Islet precursor cell (in vitro differentiated cells): ENCODE measurements at places on chromosomes 16 and 17.

DNA sequence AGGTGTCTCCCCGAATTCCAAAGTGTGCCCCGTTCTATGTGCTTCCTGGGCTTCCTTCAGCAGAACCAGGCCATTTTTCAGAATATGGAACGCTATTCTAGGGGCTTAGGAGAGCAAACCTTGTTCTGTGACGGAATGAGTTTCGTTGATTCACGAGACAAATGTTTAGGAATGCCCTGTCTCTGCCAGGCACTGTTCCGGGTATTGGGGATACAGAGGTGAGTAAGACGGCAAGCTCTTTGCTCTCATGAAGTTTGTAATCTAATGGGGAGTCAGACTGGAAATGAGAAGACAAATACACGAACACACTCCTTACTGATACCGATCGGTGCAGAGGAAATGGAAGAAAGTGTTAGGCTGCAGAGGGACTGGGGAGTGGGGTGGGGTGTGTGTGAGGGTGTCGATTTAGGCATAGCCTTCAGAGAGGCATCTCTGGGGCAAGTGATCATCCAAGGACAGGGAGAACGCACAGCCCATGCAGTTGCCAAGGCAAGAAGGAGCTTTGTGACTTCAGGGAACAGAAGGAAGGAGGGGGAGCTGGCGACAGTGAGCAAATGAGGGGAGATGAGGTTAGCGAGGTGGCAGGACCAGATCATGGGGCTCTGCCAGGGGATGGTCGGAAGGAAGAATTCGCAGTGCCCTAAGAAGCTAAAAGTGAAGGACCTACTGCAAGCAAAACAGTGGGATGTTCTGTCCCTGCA is 189.6 kb downstream of the MSI2 start:
- DNase-seq: no peak

GRCh38 chr17:27793168-27793905 is 7.0 kb downstream of the NOS2 start:
- peak; percentile 78 for DNase-seq

DNA sequence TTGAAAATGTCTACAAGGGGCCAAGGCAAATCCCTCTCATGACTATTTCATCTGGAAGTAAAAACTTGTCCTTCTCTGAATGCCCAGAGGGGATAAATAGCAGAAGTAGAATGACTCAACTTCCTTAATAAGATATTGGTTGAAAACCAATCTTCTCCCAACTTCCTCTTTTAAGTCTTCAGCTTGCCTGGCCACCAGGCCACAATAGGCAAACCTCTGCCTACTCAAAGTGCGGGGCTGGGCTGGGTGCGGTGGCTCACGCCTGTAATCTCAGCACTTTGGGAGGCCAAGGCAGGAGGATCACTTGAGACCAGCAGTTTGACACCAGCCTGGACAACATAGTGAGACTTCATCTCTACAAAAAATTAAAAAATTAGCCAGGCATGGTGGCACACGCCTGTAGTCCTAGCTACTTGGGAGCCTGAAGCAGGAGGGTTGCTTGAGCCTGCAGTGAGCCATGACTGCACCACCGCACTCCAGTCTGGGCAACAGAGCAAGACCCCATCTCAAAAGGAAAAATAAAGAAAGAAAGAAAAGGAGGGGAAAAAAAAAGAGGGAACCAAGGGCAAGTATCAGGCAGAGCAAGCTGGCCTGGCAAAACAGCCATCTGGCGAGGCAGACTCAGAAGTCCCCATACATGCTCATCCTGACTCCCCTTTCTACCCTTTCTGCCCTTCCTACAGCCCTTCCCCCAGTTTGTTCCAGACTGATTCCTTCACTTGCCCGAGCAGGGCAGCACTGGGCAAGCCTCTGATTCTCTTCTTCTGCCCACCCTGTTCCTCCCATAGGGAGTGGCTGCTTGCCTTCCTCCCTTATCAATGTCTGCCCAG is 20.6 kb downstream of the MAP3K14 start:
- DNase-seq: no peak

DNA sequence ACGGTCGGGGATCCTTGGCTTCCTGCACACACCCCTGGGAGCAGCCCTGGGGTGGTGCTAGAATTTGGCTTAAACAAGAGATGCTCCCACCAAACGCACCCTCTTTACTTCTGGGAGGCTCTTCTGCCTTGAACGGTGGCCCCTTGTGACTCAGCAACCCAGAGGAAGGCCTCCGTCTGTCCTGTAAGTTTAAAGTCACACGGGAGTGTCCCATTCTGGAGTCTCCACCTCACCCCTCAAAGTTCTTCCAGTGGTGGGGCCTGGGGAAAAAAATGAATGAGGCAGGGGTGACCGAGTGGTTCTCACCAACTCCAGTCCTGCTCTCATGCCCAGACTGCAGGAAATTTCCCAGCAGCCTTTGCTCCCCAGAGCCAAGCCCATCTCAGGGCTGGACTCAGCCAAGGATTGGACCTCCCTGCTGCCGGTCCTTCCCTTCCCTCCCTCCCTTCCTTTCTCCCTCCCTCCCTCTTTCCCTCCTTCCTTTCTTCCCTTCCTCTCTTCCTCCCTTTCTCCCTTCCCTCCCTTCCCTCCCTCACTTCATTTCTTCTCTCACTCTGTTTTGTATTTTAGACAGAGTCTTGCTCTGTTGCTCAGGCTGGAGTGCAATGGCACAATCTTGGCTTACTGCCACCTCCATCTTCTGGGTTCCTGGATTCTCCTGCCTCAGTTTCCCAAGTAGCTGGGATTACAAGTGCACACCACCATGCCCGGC is 11.4 kb downstream of the ITGAD start:
- DNase-seq: no peak

- DNase-seq: no peak
Measured at GRCh38 chr17:73727941-73728340, 83.7 kb upstream of the SDK2 start.

- DNase-seq: no peak
Measured at GRCh38 chr17:44400226-44400847, 10.9 kb upstream of the ITGA2B start.

DNA sequence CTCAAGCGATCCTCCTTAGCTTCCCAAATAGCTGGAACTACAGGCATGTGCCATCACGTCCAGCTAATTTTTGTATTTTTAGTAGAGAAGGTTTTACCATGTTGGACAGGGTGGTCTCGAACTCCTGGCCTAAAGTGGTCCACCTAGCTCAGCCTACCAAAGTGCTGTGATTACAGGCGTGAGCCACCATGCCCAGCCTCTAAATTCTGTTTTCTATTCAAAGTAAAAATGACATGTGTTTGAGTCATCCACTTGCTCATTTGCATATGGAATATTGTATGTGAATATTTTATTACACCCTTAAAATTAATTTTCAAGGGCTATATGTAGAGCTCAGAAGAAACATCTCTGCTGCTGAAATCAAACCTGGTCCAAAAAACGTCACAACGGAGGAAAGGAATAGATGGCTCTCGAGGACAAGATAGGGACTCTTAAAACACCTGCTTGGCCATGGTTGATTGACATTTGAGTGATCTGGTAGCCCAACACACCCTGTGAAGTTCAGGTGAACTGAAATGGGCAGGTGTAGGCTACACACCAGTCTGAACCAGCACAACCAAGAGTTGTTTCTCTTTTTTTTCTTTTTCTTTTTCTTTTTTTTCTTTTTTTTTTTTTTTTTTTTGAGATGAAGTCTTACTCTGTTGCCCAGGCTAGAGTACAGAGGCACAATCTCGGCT is 51.1 kb downstream of the SF3B3 start:
- peak; percentile 15 for DNase-seq

DNA sequence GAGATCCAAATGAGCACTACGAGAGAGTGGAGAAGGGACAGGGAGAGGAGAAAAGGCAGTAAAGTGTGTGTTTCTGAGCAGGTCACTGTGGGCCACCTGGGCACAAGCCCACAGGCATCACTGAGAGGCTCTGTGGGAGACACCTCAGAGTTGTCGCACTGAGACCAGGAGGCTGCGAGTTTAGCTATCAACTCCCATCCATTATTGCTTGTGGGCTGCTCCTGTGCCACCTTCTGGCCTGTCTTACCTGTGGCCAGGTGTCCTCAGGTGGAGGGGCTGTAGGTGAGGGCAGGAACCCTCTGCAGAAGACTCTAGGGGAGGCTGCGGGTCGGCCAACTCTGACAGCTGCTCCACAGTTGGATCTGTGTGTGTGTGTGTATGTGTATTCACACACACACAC is 2.5 kb upstream of the PRR29 start:
- DNase-seq: no peak

DNA sequence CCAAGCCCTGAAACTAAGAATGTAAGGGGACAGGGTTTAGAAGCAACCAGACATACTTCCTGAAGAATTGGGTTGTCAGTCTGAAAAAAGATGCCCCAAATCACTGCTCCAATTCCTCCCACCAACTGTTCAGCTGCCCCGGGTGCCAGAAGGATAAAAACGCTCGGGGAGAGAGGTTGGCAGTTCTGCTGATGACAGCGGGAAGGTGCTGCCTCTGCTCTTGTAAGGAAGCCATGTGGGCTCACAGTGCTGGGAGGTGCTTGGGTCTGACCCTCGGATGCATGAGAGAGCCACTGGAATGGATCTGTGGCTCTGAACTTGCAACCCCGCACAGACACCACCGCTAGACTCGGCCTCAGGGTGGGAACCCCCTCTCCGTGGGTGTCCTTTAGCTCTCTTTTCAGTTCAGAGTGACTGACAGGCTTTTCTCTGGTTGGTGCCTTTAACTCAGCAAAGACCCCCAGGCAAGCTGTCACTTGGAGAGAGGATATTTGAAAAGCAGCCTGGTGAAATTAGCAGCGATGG is 364.8 kb upstream of the RBFOX1 start:
- DNase-seq: no peak

- peak; percentile 57 for DNase-seq
Measured at GRCh38 chr17:65627891-65628643, 66.6 kb upstream of the AXIN2 start.
